Fibroblast of pulmonary artery (primary cell): ENCODE measurements at places on chromosomes 7 and 10.

DNA sequence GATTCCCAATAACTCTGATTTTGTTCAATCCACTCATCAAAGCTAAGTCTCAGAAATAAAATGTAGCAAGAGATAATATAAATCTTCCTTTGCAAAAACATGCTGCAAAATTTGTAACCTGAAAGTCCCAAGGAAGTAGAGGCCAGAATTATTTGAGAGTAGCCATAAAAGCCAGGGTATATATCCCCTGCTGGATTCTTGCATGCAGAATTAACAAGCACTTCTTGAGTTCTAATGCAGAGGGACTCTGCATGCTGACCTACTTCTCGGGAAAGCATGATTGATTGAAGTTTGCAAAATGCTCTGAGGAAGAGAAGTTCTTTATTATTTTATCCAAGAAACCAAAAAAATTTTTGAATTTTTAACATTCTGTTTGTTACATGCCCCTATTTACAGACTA lies 121.6 kb downstream of the THSD7A start:
- no peak for DNase-seq

DNA sequence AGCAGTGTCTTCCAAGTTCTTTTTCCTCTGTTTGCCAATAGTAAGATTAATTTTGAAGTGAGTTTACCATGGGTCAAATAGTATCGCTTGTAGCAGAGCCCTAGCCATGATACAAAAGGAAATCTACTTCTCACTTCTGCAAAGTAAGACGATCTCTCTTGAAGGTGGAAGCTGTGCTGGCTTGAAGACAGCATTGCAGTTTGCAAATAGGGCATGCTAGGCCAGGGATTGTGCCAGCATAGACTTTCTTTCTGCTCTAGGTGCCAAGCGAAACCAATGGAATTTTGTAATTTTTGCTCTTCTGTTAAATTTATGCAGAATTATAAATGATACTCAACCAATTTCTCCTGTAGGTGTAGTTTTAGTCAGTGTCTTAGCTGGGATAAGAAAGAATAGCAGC lies 74.5 kb downstream of the SLC13A1 start:
- DNase-seq = no peak

GRCh38 chr7:102115931-102116330 lies 170.7 kb upstream of the SH2B2 start:
- DNase-seq = no peak

- no peak for DNase-seq
Measured at GRCh38 chr7:8229927-8230326, 32.0 kb downstream of the ICA1 start.

- no peak for DNase-seq
Measured at GRCh38 chr7:157908006-157908782, 571.4 kb downstream of the DNAJB6 start.

DNA sequence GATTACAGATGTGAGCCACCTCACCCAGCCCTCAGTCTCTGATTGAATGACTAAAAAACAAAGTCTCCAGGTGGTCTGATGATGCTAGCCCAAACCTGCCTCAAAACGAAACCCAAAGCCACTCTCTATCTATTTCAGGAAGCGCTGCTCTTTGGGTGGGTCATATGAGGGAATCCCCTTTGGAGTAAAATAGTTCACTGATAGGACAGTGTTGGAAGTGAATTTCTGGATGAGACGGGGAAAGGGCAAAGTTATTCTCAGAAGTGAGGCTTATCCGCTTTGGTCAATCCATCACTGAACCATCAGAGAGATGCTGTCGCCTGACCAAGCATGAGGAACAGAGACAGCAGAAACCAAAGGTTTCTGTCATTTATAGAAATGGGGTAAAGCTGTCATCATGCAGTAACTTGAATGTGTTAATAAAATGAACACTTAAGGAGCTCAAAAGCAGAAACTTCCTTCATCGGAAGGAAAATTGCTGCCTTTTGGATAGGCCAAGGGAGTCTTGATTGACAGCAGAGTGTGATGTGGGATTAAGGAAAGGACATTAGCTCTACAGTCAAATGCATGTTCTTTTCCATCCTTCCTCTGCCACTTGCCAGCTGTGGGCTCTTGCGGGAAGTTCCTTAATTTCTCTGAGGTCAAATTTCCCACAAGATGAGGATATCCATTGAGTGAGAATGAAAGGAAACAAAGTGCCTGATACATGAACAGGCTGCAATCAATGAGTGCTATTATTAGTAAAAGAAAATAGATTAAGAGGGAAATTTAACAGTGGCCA lies 64.9 kb upstream of the C1QL3 start:
- no peak for DNase-seq

- no peak for DNase-seq
Measured at GRCh38 chr10:36075196-36075595, 433.1 kb upstream of the FZD8 start.

- DNase-seq = peak; percentile 8
Measured at GRCh38 chr7:122300211-122300932, 4.2 kb downstream of the FEZF1 start.

DNA sequence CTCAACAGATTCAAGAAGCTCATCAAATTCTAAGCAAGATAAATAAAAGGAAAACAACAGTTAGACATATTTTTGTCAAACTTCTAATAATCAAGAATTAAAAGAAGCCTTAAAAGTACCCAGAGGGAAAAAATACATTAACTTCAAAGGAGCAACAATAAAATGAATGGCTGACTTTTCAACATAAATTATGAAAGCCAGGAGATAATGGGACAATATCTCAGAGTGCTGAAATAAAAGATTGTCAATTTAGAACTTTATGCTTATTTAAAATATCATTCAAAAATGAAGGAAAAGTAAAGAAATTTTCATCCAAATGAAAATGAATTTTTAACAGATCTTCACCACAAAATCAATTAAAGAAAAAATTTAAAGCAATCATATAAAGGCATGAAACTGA lies 108.5 kb upstream of the IL6 start:
- no peak for DNase-seq

DNA sequence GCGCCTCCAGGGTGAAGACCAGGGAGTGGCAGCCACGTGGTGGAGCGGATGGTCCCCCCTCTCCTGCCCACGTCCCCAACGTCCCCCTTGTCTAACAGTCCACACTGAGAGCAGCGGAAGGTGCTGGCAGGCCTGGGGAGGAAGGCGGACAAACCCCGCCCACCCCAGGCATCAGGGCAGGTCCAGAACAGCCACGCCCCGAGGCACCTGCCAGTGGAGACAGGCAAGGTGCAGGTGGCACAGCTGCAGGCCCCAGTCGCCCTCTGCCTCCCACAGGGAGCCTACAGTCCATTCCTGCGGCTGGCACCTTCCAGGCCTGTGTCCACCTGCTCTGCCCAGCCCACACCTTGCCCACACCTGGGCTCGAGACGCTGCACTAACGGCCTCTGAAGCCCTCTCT lies 24.9 kb downstream of the CYP2W1 start:
- DNase-seq = no peak

- DNase-seq = no peak
Measured at GRCh38 chr10:87720665-87721064, 61.0 kb downstream of the PAPSS2 start.

- DNase-seq = no peak
Measured at GRCh38 chr7:99035723-99036545, 108.0 kb downstream of the SMURF1 start.

GRCh38 chr10:1595726-1596125 lies 141.6 kb downstream of the ADARB2 start:
- DNase-seq = no peak

DNA sequence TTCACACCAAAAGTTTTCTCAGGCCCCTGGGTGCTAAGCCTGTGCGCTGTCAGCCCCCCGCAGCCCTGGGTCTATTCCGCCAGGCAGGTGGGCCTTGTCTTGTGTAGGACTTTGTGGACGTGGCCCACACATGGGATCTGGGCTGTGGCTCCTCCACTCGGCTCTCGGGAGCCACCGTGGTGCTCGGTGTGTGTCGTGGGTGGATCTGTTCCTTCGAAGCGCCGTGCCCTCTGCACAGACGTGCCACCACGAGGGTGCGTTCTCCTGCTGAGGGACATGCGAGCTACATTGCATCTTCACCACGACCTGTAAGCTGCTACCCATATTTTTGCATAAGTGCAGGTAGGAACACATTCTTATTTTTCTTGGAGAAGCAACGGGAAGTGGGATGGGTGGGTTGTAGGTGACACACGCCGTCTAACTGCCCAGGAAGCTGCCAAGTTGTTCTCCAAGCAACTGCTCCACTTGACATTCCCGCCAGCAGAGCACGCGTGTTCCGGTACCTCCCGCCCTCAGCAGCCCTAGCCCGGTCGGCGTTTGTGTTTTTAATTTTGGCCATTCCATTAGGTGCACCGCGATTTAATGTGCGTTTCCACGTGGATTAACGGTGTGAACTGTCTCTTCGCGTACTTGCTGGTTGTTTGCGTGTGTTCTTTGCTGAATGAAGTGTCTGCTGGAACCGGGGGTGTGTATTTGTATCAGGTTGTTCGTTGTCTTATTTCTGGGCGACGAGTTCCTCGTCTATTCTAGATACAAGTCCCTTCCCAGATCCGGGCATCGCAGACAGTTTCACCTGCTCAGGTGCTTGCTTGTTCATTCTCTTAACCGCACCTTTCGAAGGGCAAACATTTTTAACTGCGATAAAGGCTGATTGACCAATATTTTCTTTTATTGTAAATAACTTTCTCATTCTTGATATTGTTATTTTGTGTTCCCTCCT lies 47.4 kb upstream of the CFAP46 start:
- no peak for DNase-seq

DNA sequence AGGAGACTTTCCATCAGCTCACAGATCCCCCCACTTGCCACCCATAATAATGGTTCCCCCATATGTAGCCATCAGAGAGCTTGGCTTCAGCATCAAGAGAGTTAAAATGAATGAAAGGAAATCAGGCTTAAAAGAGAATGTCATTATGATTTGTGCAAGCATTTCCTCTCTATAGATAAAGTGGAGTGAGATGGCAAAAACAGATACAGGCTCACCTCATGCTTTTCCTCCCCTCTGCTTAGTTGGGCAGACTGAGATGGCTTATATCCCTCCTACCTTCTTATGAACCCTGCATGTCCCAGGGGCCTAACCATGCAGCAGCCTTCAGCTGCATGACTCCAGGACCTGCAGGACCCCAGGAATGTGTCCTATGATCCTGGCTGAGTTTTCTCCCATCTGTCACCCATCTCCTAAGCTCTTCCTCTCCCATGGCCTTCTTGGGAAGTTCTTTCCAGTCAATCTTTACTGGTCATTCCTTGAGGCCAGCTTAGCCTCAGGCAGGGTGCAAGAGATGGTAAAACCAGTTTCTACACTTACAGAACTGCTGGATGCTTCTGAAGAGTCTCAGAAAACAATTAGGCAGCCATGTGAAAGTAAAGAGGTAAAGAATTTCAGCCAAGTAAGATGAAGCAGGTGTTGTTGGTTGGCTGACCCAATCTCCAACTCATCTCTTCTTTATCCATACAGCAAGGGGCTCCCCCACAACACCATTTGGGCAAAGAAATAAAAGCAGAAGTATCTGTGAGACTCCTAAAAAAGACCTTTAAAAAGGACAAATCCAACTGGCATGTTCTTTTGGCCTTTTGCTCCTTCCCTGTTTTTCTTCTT lies 159.7 kb downstream of the RTKN2 start:
- no peak for DNase-seq

DNA sequence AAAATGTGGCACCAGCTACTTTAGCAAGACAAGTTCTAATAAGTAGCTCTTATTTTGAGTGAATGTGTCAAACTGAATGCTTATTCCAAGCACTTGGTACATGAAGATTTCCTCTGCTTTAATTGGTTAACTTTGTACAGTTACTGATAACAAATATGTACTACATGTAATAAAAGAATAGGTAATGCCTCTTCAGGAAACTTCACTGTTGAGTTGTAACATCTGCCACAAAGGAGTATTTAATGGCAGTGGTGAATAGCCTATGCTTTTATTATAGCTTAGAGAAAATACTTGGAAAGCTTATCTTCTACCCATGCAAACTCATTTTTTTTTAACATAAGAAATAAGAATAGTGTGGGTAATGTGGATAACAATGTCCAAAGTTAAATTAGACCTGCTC lies 82.6 kb downstream of the CYP51A1 start:
- no peak for DNase-seq

GRCh38 chr10:64059884-64060283 lies 538.7 kb downstream of the REEP3 start:
- DNase-seq = no peak

DNA sequence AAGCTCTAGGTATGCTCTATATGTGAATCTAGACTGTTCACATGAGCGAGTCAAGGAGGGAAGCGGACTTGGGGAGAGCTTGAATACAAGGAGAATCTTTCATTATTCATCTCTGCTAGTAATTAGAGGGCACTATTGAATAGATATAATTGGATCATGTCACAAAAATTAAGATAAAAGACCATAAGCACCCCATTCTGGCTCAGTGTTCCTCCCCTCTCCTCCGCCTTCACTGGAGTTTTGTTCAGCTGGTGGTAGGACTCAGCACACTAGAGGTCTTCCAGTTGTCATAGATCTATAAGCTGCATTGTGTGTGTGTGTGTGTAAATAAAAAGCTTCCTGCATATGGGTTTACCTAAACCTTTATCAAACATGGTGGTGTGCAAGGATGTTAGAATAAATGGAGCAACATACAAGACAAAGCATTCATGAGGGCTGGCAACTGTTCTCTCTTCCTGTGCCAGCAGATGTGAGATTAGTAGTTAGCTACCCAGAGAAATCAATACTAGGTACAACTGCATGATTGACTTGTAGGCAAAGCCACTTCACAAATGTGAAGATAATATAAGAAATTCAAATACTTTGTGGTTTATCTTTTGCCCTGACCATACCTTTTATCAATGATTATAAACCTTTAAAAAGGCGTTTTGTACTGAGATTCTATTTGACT lies 142.6 kb downstream of the CREB5 start:
- DNase-seq = no peak

DNA sequence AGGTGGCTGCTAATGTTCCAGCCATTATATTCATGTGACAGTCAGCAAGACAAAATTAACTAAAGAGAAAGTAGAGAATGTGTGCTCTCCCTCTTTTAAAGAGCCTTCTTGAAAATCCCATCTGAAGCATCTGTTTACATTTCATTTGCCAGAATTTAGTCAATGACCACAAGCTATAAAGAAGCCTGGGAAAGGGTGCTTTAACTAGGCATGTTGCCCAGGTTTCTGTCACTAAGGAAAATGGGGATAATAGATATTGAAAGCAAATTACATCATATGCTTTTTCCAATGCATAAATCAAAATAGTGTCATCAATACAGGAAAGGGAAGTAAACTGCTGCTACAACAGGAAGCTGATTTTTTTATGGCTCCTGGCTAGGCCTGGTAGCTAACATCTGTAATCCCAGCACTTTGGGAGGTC lies 67.7 kb downstream of the ELAPOR2 start:
- no peak for DNase-seq

DNA sequence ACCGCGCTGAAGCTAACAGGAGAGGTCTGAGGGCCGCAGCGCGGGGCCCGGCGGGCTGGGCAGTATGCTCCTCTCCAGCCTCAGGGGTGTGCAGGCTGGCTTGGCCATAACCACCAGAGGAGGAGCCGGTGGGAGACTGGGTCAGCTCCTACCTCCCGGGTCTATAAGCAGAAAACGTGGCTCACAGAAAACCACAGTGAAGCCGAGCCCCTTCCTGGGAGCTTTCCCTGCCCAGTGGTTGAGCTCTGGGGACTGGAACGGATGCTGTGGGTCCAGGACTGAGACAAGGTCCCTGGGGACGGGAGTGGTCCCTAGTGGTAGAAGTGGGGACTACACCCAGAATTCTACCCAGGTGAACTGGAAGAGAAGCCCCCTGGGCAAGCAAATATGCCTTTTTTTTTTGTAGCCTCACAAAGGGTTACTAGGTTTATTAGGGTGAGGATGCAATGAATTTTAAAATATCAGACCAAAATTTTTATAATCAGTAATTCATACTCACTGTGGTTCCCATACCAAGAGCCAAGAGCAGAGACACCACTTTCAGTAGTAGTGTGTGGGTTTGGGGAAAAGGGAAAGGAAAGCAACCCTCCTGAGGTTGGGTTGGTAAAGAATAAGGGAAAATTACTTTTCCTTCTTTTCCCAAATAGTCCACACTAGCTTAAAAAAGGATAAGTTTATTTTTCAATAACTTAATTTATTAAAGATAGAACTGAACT lies 67.9 kb upstream of the PRKCQ start:
- no peak for DNase-seq
